Muscle of back (tissue), 13 donors: ENCODE measurements at places on chromosomes 7 and 10. TPM values are rescaled to one million over a fixed set of nuclear protein-coding genes. Genes with fewer than 3 reads are reported as not detected.

DNA sequence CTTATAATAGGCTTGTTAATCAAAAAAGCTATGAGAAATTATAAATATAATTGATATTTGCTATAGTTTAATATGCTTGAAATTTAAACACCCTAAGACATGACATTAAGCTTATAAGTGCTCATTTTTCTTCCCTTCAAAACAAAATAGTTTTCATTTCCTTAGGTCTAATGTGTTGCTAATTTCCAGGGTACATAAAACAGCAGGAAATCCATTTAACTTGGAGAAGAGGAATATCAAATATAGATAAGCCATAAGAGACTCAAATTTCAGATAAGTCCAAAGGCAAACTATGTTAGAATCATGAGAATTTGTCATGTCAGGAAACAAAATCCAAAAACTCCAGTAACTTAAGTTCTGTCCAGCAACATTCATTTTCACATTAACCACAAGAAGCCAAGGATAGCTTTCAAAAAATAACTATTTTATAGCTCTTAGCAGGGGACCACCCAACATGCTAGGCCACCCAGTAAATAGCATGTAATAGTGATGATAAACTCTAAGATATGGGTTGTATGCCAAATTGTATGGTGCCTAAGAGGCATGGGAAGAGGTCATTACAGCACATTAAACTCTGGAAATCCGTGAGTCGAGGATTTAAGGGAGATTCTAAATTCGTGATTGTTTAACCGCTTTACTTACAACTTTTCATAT, 298.1 kb downstream of the CRPPA start:
- DNase-seq: no peak

DNA sequence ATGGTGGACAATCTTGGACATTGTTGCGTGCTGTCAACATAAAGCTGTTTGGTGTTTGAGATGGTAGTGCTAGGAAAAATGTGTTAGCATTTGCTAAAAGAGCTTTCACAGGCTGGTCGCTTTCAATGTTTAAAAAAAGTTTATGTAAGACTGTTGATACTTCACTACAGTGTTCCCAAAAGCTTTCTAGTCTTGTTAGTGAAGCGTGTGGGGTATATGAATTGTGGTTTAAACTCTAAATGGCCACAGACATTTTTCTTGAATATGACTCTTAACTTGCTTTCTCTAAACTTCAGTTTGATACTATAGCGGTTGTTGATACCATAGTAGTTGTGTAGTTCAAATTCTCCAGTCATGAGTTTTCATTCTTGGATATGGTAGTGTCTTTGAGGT, 44.9 kb downstream of the MCU start:
- DNase-seq: no peak

DNA sequence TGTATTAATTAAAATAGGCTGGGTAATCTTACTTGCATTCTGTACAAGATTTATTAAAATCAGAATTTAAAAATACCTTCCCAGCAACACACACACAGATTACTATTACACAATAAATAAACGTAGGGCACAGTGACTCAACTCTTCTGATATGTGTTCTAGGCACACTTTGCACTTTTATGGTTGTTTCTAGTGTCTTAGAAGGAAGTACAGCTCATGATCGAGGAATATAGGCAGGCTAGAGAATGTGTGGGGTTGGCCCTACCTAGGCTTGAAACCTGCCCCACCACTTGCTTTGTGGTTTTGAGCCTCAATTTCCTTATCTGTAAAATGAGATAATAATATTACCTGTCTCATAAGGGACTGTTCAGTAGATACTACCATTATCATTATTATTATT, 30.5 kb downstream of the ARMC3 start:
- DNase-seq: no peak

LIPF gene
- not detected for polyA plus RNA-seq

SPDYE5 gene
- polyA plus RNA-seq: 4.3 TPM

TFPI2 gene
- polyA plus RNA-seq: 2.8 TPM

ARHGAP22 gene
- 1.1 TPM for polyA plus RNA-seq

GRCh38 chr10:35824704-35825103, 182.6 kb upstream of the FZD8 start:
- no peak for DNase-seq

- no peak for DNase-seq
Observed at GRCh38 chr7:94417901-94418300, 23.2 kb downstream of the COL1A2 start.

SNCG gene
- 5.1 TPM for polyA plus RNA-seq
